ENCODE measurements at places on chromosomes 1 and 21.

- no peak for DNase-seq
Measured at GRCh38 chr1:190908691-190909090, 431.0 kb upstream of the BRINP3 start.

GRCh38 chr1:225965231-225965630 is 24.2 kb upstream of the LEFTY2 start:
- no peak for DNase-seq

GRCh38 chr21:26833011-26833410 is 12.2 kb downstream of the ADAMTS1 start:
- DNase-seq, result no peak

DNA sequence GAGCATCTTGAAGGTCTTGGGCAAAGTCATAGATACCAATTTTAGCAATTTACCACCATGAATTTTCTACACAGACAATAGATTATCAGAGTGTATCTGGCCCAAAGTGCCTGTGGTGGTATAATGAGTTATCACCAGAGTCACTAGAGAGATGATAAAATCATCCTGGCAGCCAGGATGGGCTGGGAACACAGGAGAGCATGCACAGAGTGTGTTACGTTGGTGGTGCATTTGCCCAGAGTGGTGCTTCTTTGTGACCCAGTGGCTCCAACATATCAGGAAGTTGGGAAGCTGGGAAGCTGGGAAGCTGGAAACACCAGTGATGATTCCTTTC is 236.7 kb upstream of the PROX1 start:
- DNase-seq, result no peak

GRCh38 chr1:232998138-232998537 is 47.7 kb downstream of the NTPCR start:
- no peak for DNase-seq

GRCh38 chr21:34722684-34723300 is 54.0 kb downstream of the CLIC6 start:
- DNase-seq, result peak; percentile 16

DNA sequence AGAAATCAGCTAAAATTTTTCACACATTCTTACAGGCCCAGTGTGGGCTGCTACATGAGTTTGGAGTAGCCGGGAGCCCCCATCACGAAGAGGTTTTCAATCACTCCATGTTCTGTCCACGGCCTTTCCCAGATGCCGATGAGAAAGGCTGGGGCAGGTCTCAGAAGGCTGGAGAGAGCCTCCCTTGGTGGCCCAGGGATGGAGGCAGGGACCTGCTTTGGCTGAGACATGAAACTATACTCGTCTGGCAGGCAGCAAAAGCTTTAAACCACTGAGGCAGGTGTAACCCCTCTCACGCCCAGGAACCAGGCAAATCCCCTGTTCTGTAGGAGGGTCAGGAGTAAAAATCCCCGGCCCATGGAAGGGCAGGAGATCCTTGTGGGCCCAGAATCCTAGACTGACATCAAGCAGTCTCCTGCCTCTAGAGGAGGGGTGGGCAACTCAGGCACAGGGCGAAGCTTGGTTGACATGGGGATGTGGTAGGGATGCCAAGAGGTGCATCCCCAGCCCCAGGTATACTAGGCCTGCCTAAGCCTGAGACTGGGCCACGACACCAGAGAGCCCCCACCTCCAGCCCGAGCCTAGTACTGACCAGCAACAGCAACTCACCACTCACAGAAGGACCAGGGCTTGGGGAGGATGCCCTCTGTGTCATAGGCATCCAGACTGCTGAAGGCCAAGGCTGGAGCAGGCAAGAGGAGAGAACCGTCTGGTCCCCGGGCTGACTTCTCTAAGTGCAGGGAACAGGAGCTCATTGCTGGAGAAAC is 9.1 kb downstream of the MMEL1 start:
- no peak for DNase-seq

- no peak for DNase-seq
Measured at GRCh38 chr1:219660666-219661463, 48.0 kb upstream of the ZC3H11B start.

- DNase-seq, result no peak
Measured at GRCh38 chr1:53130598-53130877, 11.9 kb downstream of the SLC1A7 start.

- no peak for DNase-seq
Measured at GRCh38 chr1:44581205-44581604, 93.1 kb downstream of the TMEM53 start.

DNA sequence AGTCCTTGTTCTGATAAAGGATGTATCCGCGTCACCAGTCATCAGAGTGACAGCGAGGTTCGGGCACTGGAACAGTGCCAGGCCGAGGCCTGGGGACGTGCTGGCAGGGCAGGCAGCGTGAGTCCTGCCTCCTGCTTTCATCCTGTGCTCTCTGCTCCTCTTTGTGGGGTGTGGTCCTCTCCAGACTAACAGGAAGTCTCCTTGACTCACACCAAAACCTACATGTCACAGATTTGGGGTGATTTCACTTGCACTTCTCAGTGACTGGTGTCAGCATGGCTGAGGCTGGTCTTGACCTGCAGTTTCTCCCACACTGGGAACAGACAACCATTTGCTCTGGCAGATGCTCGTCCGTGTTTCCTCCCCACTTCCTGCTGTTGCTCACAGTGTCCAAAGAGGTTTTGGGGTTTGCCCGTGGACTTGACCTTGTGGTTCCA is 8.8 kb upstream of the NLRP3 start:
- DNase-seq, result peak; percentile 58

DNA sequence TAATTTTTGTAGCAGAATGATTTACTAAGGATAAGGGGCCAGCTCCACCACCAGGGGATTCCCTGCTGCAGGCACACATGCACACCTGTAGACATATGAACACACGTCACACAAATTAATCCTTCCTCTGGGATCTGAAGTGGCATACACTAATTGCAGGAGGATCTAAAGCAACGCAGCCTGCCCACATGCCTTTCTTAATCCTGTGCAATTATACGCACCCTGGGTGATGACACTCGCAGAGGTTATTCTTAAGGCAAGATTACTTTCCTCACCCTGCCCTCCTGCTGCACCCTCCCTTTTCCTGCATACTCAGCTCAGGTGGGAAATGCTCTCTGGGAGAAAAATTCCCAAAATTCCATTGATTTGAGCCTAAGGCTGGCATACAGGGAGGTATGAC is 7.5 kb upstream of the LORICRIN start:
- no peak for DNase-seq

- DNase-seq, result no peak
Measured at GRCh38 chr1:63320022-63320721, 2.2 kb upstream of the FOXD3 start.

DNA sequence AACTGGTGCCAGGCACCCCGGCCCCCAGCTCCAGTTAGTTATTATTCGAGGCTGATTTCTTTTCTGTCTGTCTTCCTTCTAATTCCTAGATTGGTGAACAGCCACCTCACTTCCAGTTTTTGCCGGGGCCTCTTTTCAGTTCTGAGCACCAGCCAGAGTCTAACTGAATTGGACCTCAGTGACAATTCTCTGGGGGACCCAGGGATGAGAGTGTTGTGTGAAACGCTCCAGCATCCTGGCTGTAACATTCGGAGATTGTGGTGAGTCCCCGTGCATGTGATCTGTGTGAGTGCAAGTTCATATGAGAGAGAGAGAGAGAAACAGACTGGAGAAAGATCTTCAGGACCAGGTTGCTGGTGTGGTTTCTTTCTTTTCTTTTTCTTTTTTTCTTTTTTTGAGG is 13.5 kb downstream of the NLRP3 start:
- no peak for DNase-seq

GRCh38 chr1:68016381-68016780 is 34.0 kb downstream of the DIRAS3 start:
- no peak for DNase-seq

GRCh38 chr1:17130138-17130635 is 10.9 kb upstream of the PADI2 start:
- no peak for DNase-seq

- no peak for DNase-seq
Measured at GRCh38 chr1:31694069-31694963, 9.5 kb downstream of the COL16A1 start.

DNA sequence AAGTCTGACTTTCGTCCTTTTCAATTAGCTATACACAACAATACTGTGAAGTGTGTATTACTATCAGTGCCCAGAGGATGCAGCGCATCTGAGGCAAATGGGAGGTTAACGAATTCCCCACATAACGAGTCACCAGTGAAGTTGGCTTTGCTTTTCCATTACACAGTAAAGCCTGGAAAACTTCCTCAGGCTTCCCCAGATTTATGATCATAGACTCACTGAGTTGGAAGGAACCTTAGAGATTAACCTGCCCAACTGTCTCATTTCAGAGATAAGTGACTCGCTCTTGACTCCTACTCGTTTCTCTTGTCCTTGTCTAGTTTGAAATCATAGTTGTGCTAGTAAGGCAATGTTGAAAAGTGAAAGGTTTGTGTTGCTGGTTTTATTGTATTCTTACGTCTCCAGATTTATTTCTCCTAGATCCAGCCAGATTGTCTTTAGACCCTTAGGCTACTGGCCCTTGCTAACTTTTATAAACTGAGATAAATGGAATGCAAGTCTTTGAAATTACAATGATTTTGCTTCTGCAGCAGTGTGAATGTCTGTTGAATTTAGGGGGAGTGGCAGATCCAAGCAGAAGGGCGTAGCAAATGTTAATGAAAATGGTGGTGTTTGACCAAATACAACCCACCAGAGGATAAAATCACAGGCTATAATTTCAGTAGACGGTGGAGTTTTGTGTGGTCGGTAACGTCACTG is 17.3 kb downstream of the S1PR1 start:
- no peak for DNase-seq

- no peak for DNase-seq
Measured at GRCh38 chr21:45867041-45867666, 114.4 kb upstream of the COL6A1 start.

DNA sequence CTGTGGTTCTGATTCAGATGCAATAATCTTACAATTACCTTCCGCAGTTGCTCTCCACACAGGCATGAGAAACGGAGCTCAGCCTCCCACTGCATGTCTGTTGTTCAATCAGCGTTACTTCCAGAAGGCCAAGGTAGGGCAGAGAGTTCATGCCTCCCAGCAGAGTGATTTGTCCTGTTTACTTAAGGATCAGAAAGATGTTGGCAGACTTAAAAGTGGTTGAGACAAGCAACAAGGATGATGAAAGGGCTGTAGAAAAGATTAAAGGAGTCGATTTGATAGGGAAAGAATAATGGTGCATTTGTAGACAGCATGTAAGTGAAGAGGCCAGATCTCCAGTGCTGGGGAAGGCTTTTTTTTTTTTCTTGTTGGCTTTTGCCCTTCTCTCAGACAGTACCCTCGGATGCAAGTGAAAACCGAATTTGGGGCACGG is 26.6 kb downstream of the ARMH1 start:
- DNase-seq, result no peak

GRCh38 chr21:42724226-42724920 is 71.0 kb downstream of the PDE9A start:
- DNase-seq, result no peak

GRCh38 chr1:112957133-112957812 is 1.3 kb upstream of the SLC16A1 start:
- DNase-seq, result peak; percentile 6

- DNase-seq, result no peak
Measured at GRCh38 chr1:223243441-223244050, 100.5 kb upstream of the TLR5 start.

DNA sequence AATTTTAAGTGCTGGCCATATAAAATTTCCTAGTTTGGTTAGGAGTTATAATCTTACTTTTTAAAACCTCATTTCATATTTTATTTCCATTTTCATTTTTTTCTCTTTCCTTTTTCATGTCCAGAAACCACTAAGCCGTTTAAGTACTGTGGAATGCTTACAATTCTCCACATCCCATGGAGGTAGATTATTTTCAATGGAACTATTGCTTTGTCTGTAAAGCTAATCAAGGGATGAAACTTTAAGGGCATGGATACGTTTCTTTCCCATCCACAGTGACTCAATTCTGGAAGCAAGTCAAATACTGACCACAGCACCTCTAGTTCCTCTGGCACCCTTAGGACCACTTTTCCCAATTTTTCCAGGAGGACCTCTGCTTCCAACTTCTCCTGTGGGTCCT is 139.1 kb upstream of the ZNHIT6 start:
- DNase-seq, result no peak

- DNase-seq, result no peak
Measured at GRCh38 chr1:175824079-175824478, 80.7 kb upstream of the TNR start.

Measured in T-helper 9 cell (primary cell).